NCI-H446 (cell line): ENCODE measurements at places on chromosomes 12 and 14.
A peak's percentile ranks its signal among the peaks of the same experiment; 100 is the strongest.

DNA sequence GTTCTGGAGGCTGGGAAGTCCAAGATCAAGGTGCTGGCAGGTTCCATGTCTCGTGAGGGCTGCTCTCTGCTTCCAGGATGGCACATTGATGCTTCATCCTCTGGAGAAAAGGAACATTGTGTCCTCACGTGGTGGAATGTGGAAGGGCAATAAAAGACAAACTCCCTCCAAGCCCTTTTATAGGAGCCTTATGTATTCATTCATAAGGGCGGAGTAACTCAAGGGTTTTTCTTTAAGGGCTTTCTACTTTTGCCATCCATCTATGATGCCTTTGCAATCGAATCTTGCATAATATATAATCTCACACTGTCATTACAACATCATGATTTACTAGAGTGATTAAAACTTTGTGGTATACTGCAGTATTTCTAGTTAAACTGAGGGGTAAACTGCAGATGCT lies 132.7 kb upstream of the DDHD1 start:
- no peak for DNase-seq

GRCh38 chr12:96375841-96376604 lies 24.2 kb downstream of the CDK17 start:
- DNase-seq = no peak

DNA sequence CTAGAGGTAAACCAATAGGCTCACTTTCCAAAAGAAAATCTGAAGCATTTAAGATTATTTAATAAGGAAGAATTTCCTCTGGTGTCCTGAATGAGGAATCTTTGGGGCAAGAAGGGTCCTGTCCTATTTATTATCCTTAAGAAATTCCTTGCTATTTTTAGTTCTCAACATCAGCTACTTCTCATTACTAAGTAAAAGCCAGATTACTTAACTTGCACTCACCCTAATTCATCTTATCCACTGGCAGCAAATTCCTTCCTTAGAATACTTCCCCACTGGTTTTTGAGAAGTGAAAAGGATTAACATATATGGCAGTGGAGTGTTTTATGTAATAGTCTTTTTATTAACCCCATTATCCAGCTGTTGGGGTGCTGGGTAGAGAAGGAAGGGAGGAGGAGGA lies 767.7 kb downstream of the DIO2 start:
- no peak for DNase-seq

DNA sequence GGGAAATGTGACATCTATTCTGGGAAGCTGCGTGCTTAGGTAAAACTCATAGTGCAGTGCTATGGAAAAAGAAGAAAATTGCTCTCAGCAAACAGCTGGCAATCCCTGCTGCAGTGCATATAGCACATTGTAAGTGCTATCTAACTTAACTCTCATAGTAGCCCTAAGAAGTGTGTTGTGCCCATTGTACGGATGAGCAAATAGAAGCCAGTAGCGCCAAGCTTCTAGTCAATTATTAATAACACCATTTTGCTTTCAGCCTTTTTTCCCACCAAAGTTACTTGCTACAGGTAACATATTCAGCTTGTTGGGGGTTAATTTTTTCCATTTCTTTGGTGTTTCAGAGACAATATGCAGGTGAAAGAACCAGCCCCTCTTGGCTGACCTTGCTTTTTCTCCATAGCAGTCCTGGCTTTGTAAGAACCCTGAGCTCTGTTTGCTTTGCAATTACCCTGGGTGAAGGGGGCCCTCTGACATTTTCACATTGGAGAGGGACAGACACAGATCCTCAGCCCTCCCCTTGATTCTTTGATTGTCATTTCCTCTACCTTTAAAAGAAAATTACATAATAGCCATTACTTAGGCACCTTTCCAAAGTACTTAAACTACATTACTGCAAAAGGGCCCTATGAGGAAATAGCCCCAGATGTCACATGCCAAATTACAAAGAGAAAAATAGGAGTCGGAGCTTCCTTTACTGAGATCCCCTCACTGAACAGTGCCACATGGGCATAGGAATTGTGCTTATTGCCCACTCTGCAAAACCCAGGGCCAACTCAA lies 576.2 kb upstream of the TBX3 start:
- DNase-seq = no peak

DNA sequence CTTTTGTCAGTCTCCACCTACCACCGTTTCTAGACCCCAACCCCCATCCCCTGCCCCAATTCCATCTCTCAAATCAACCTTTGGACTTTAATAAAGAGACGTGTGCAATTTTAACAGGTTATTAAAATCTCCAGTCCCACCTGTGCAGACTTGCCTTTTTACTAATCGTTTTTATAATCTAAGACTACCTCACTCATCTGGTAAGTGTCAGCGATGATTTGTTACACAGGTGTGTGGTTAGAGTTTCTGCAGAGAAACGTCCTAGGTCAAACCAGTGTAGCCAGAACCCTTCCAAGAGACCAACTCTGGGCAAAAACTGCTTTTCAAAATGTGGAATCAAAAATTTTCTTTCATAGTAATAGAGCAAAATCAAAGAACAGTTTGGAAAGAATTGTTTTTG lies 60.4 kb upstream of the PELI2 start:
- DNase-seq = no peak

- DNase-seq = no peak
These were observed 7.2 kb downstream of the ERC1 start for GRCh38 chr12:998020-998874.

- DNase-seq = no peak
These were observed 7.3 kb downstream of the ITGA7 start for GRCh38 chr12:55700255-55701018.

DNA sequence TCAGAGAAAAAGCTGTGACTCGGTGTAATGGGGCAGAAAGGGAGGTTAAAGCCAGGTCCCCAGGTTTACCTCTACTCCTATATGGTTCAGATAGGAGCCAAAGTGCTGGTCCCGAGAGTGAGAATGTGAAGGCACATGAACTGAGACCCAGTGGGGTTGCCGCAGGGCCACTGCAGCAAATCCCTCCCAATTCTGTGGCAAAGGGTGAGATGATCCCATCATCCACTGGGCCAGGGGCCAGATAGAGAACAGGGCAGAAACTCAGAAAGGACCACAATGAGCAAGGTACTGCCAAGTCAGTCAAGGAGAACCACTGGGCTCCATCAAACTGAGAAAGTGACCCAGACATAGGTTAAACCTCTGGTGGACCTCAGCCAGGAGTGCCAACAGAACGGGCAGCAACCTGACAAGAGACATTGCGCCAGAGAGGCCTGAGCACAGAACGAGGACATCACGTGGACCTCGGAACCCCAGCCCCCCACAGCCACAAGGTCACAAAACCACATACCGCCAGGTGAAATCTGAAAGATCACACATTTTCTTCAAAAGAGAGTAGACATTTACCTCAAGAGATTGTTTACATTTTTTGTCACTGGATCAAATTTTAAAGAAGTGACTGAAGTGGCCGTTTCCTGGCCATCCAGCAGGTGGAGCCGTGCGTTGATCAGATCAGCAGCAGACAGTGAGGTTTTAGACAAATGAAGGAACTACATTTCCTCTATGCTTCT lies 20.5 kb upstream of the ITPR2 start:
- peak; percentile 46 for DNase-seq

- no peak for DNase-seq
These were observed 188.5 kb upstream of the KRR1 start for GRCh38 chr12:75699728-75700496.

- DNase-seq = no peak
These were observed 5.6 kb downstream of the SLC11A2 start for GRCh38 chr12:51020448-51021182.

DNA sequence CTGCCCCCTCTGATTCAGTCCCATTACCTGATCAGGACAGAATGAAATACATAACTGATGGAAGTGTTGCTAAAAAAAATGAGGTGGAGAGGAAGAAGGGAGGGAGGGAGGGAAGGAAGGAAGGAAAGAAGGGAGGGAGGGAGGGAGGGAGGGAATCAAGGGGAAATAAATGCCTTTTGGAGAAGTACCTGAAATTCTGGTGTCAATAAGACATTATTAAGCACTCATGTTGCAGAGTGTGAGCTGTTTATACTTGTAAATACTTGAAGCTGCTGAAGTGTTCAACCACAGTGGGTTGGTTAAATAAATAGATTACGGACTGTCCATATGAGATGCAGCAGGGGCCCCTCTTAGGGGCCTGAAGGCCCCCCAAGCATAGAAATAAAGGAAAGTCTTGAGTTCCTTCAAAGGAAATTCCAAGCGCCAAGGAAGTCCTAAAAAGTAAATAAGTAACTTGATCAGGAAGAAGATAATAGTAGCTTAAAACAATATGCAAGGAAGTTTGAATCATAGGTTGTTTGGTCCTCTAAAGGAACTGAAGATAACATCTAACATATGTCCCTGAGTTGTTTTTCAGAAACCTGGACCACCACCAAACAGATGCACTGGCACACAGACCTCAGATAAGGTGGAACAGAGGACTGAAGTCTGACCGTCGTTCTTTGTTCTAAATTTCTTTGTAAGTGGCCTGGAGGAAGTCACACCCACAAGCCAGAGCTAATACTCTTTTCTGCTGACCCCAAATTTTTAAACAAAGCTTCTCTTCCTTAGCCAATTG lies 110.8 kb downstream of the SEC23A start:
- no peak for DNase-seq

DNA sequence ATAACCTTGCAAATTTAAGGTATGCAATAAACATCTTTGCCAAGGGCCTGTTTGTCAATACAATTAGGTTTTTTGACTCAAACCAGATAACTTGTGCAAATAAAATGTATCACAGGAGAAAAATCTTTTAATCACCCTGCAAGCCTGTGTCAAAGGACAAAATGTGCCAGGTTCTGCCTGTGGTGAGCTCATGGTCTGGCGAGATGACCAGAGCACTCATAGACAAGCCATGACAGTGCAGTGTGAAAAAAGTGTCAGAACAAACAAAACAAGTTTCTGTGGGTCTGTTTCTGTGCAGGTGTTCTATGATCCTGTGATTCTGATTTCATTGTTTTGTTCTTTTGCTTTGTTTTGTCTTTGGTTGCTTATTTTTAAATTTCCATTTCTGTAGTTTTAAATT lies 847.2 kb downstream of the VRK1 start:
- no peak for DNase-seq

- no peak for DNase-seq
These were observed 27.3 kb downstream of the RASAL1 start for GRCh38 chr12:113108308-113108707.

DNA sequence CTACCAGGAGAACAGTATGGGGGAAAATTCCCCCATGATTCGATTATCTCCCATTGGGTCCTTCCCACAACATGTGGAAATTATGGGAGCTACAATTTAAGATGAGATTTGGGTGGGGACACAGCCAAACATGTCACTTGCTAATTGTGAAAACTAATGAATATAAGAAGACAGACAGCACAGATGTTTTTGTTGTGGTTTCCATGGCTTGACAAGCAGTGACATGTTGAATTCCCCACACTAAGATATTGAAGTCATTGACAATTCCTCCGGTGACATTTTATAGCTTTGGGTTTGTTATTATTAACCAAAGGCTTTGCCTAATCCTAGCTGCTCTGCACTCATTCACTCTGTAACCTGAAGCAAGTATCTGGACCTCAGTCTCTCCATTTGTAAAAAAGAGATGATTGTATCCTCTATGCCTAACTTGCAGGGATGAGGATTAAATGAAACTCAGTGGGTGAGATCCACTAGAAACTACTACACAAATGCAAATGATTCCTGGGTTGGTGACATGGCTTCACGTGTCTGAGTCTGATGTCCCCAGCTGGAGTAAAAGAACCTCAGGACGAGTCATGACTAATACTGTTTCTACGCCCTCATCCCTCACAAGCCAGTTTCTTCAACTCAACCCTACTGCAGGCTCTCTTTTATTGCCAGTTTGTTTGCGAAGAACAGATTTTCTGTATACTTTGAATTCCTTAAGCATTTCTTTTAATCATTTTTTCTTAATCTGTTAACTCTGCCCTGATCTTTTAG lies 71.6 kb downstream of the ASCL1 start:
- no peak for DNase-seq

- peak; percentile 57 for DNase-seq
These were observed at the start of gene COQ5 for GRCh38 chr12:120528861-120529525. Gene COQ5 (minus strand): TSS chr12:120529158. CDS start chr12:120529141, 17 bp downstream.

DNA sequence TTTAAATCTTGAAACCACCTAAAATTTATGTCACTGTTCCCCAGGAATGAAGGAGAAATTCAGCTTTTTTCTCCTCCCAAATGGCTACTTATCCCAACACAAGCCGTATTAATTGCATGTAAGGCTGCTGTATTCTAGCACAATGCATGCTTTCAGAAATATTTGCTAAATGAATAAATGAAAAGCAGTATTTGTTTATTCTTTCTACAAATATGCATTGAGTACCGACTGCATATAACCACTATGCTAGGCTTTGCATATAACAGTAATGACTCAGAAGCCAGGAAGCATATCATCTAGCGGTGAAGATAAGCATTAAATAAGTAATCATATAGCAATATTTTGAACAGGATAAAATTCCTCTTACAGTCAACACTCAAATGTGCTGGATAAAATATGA lies 5.7 kb upstream of the LRR1 start:
- DNase-seq = no peak

GRCh38 chr12:98317939-98318899 lies 197.2 kb upstream of the TMPO start:
- DNase-seq = no peak

- DNase-seq = no peak
These were observed 619.5 kb downstream of the RERGL start for GRCh38 chr12:17470460-17470859.

DNA sequence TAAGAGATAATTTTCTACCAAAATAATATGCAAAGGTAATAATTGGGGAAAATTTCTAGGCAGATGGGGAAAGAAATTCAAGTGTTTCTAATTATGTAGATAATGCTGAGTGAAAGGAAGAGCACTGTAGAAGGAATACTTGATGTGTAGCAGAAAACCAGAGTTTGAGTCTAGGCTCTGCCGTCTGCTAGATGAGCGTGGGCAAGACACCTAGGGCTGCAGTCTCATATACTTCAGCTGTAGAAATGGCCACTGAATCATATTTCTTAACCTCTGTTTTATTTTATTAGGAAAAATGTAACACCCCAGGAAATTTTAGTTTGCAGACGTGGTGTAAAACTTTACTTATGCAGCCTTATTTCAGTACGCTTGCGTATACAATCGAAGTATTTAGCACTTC lies 59.8 kb upstream of the SLC38A2 start:
- no peak for DNase-seq

- no peak for DNase-seq
These were observed 33.4 kb downstream of the TMTC1 start for GRCh38 chr12:29750131-29750927.
